Osteoblast (primary cell): ENCODE measurements at places on chromosomes 5 and 9. TPM values are rescaled to one million over a fixed set of nuclear protein-coding genes. Genes with fewer than 3 reads are reported as not detected.
A peak's percentile ranks its signal among the peaks of the same experiment; 100 is the strongest.

PCDHGA2 gene
- 2.7 and 2.9 TPM in 2 replicates for total RNA-seq

PCDHGA6 gene
- 5.0 and 5.1 TPM in 2 replicates for total RNA-seq

CCNO gene
- total RNA-seq, result 1.4 and 2.1 TPM in 2 replicates

RNF224 gene
- under 0.01 TPM in 1 of 2 replicates, not detected in the other for total RNA-seq

MSANTD3 gene
- 67.3 and 76.3 TPM in 2 replicates for total RNA-seq

CETN3 gene
- 6.8 and 6.9 TPM in 2 replicates for total RNA-seq

SCGB3A2 gene
- total RNA-seq, result not detected in 2 replicates

SUSD1 gene
- total RNA-seq, result 13.3 and 14.5 TPM in 2 replicates

GPR21 gene
- 1.4 and 2.7 TPM in 2 replicates for total RNA-seq

PLPPR1 gene
- not detected in 2 replicates for total RNA-seq

ADGRD2 gene
- total RNA-seq, result not detected in 2 replicates

- H3K4me3 ChIP-seq, result no peak overlapping the region
- no peaks in the 10 kb centered on the region for H3K36me3 ChIP-seq
- no peak overlapping the region for H3K27ac ChIP-seq
- no peaks in the 10 kb centered on the region for H3K27me3 ChIP-seq
- H3K4me1 ChIP-seq, result no peaks in the 10 kb centered on the region
Measured at GRCh38 chr5:127428276-127428675, 89.2 kb upstream of the PRRC1 start.

GRCh38 chr5:66713998-66714397 is 117.8 kb downstream of the MAST4 start:
- no peak for DNase-seq
- H3K36me3 ChIP-seq, result no peaks in the 10 kb centered on the region
- no peak overlapping the region for H3K27ac ChIP-seq
- H3K27me3 ChIP-seq, result peaks cover 2% of the 10 kb centered on the region
- H3K4me3 ChIP-seq, result no peak overlapping the region

GRCh38 chr5:109354761-109355160 is 55.0 kb downstream of the PJA2 start:
- no peaks in the 10 kb centered on the region for H3K4me1 ChIP-seq
- DNase-seq, result no peak
- peaks cover 14% of the 10 kb centered on the region for H3K36me3 ChIP-seq
- H3K4me3 ChIP-seq, result no peak overlapping the region
- H3K27ac ChIP-seq, result no peak overlapping the region

- H3K36me3 ChIP-seq, result no peaks in the 10 kb centered on the region
- H3K27me3 ChIP-seq, result no peaks in the 10 kb centered on the region
- no peak overlapping the region for H3K27ac ChIP-seq
- no peak for DNase-seq
- H3K4me3 ChIP-seq, result no peak overlapping the region
- no peaks in the 10 kb centered on the region for H3K4me1 ChIP-seq
Measured at GRCh38 chr5:71663191-71663969, 55.7 kb upstream of the CARTPT start.

DNA sequence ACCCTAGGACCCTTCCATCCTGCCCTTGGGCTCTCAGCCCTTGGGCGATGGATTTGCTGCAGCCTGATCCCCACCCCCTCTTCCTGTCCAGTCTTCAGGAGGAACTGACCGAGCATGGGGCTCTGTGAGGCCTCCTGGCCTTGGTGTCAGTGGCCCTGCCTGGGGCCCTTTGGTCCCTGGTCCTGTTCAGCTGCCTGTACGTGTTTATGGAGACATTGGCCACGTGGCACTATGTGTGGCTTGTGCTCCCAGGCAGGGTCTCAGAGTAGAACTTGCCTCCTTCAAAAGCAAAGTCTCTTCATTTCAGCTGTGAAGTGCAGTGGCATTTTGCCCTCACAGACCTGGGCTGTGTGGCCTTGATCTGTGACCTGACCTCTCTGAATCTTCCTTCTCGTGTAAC is 11.1 kb downstream of the FCN2 start:
- H3K4me3 ChIP-seq, result no peak overlapping the region
- H3K4me1 ChIP-seq, result peaks cover 4% of the 10 kb centered on the region
- H3K27me3 ChIP-seq, result peaks cover 4% of the 10 kb centered on the region
- H3K27ac ChIP-seq, result no peak overlapping the region
- H3K36me3 ChIP-seq, result no peaks in the 10 kb centered on the region

- H3K4me3 ChIP-seq, result no peak overlapping the region
- no peaks in the 10 kb centered on the region for H3K4me1 ChIP-seq
- H3K27me3 ChIP-seq, result no peaks in the 10 kb centered on the region
- no peak overlapping the region for H3K27ac ChIP-seq
- DNase-seq, result no peak
Measured at GRCh38 chr9:3848445-3849114, 322.8 kb upstream of the RFX3 start.

- no peak overlapping the region for H3K4me3 ChIP-seq
- DNase-seq, result no peak
- no peaks in the 10 kb centered on the region for H3K4me1 ChIP-seq
Measured at GRCh38 chr5:132760049-132760420, 12.8 kb downstream of the CCNI2 start.

- no peaks in the 10 kb centered on the region for H3K4me1 ChIP-seq
- no peak overlapping the region for H3K27ac ChIP-seq
- no peak for DNase-seq
- no peaks in the 10 kb centered on the region for H3K27me3 ChIP-seq
Measured at GRCh38 chr9:581673-582497, 259.6 kb upstream of the DMRT1 start.

DNA sequence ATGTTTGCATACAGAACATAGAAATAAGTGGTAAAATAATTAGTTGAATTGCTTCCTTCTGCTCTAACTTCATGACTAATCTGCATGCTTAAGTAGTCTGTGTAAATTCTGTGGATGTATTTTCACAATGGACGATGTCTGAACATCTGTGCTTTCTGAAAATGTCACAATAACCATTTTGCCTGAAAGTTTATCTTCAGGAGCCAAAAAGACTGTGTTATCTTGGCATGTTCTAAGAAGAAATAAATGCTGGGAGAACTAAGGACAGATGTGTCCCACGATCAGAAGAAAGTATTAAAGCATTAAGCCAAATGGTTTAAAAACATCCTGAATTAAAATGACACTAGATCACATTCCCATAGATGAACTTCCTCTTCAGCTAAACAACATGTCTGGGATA is 397.6 kb downstream of the SPOCK1 start:
- no peaks in the 10 kb centered on the region for H3K36me3 ChIP-seq
- no peak overlapping the region for H3K27ac ChIP-seq
- peaks cover 10% of the 10 kb centered on the region for H3K4me1 ChIP-seq

DNA sequence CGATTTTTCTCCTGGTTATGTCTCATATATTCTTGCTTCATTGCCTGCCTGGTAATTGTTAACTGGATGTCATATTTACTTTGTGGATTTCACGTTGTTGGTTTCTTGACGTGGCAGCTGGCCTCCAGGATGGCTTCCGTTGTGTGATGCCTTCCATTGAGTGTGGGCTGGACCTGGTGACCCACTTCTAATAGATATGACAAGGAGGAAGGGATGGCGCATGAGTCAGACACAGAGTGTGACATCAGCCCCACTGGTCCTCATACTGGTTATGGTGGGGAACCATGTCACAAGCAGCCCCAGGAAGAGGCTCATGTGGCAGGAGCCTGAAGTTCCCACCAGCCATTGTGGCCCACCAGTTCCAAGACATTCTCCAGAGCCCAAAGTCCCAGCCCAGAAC is 6.4 kb upstream of the PAEP start:
- H3K36me3 ChIP-seq, result no peaks in the 10 kb centered on the region
- no peak overlapping the region for H3K27ac ChIP-seq
- H3K4me3 ChIP-seq, result no peak overlapping the region
- DNase-seq, result no peak
- H3K4me1 ChIP-seq, result no peaks in the 10 kb centered on the region

DNA sequence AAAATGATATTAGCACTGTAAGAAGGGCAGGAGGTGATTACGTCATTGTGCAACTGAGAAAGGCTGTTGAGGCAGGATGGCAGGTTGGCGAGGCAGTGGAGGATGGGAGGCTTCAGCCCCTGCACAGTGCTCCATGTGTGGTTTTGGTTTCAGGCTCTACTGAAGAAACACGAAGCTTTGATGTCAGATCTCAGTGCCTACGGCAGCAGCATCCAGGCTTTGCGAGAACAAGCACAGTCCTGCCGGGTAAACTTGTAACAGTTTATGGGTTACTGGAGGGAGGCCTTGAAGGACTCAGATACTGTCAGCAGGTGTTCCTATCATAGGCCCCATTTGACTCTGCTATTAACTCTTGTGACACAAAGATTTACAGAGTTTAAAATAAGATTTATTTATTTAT is 35.1 kb downstream of the SPTAN1 start:
- no peak overlapping the region for H3K4me3 ChIP-seq
- H3K36me3 ChIP-seq, result peaks cover 93% of the 10 kb centered on the region
- no peaks in the 10 kb centered on the region for H3K4me1 ChIP-seq
- H3K27me3 ChIP-seq, result no peaks in the 10 kb centered on the region
- no peak overlapping the region for H3K27ac ChIP-seq

GRCh38 chr9:136023410-136024225 is 62.4 kb upstream of the UBAC1 start:
- peaks cover 12% of the 10 kb centered on the region for H3K4me1 ChIP-seq
- H3K36me3 ChIP-seq, result no peaks in the 10 kb centered on the region
- H3K27ac ChIP-seq, result peak overlapping the region; percentile 71
- H3K27me3 ChIP-seq, result no peaks in the 10 kb centered on the region
- H3K4me3 ChIP-seq, result no peak overlapping the region
- peak; percentile 86 for DNase-seq

GRCh38 chr9:32384364-32385151 is at the start of gene ACO1:
Gene ACO1, plus strand, starts transcription at chr9:32384643. Its CDS starts 20,864 bp downstream, at chr9:32405507.
- H3K4me3 ChIP-seq, result peak within 1 kb of the TSS; percentile 96
- H3K36me3 ChIP-seq, result no peaks in the 10 kb centered on the region
- peaks cover 4% of the 10 kb centered on the region for H3K27me3 ChIP-seq
- peaks cover 17% of the 10 kb centered on the region for H3K4me1 ChIP-seq
- H3K27ac ChIP-seq, result peak within 1 kb of the TSS; percentile 80
- DNase-seq, result peak; percentile 97

- H3K4me3 ChIP-seq, result no peak overlapping the region
- H3K36me3 ChIP-seq, result no peaks in the 10 kb centered on the region
- peaks cover 32% of the 10 kb centered on the region for H3K27me3 ChIP-seq
- no peak overlapping the region for H3K27ac ChIP-seq
- DNase-seq, result no peak
- H3K4me1 ChIP-seq, result peaks cover 4% of the 10 kb centered on the region
Measured at GRCh38 chr9:137293482-137294090, 8.5 kb downstream of the NRARP start.

GRCh38 chr5:107466233-107466769 is 204.4 kb downstream of the EFNA5 start:
- no peak overlapping the region for H3K4me3 ChIP-seq
- H3K4me1 ChIP-seq, result peaks cover 14% of the 10 kb centered on the region
- peak overlapping the region; percentile 32 for H3K27ac ChIP-seq
- no peak for DNase-seq

DNA sequence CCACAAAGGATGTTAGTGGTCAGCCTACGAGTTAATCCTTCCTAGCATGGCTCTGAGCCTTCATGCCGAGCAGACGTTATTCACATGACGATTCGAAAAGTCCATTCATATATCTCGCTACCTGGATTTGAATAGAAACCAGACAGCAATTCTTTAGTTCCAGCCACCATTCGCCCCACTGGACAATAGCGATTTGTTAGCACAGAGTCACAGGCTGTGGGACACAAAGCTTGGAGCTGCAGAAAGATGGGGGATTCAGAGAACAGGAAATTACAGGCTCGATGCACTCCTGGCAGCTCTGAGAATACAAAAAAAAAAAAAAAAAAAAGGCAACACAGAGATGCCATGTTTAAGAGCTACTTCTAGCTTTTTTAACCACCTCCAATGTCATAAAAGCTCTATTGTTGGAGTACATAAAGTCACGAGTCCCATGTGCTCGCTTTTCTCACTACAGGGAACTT is 110.7 kb downstream of the NR6A1 start:
- peak overlapping the region; percentile 75 for H3K4me3 ChIP-seq
- H3K4me1 ChIP-seq, result peaks cover 28% of the 10 kb centered on the region
- no peaks in the 10 kb centered on the region for H3K36me3 ChIP-seq
- no peaks in the 10 kb centered on the region for H3K27me3 ChIP-seq
- DNase-seq, result no peak

- no peaks in the 10 kb centered on the region for H3K27me3 ChIP-seq
- no peak for DNase-seq
- H3K27ac ChIP-seq, result peak overlapping the region; percentile 1
- no peak overlapping the region for H3K4me3 ChIP-seq
- H3K4me1 ChIP-seq, result peaks cover 64% of the 10 kb centered on the region
- H3K36me3 ChIP-seq, result no peaks in the 10 kb centered on the region
Measured at GRCh38 chr9:131732636-131733289, 7.1 kb downstream of the RAPGEF1 start.
